ENCODE measurements at places on chromosomes 3 and 15.

- DNase-seq = peak; percentile 64
Observed at GRCh38 chr3:8457039-8457438, 44.6 kb upstream of the LMCD1 start.

DNA sequence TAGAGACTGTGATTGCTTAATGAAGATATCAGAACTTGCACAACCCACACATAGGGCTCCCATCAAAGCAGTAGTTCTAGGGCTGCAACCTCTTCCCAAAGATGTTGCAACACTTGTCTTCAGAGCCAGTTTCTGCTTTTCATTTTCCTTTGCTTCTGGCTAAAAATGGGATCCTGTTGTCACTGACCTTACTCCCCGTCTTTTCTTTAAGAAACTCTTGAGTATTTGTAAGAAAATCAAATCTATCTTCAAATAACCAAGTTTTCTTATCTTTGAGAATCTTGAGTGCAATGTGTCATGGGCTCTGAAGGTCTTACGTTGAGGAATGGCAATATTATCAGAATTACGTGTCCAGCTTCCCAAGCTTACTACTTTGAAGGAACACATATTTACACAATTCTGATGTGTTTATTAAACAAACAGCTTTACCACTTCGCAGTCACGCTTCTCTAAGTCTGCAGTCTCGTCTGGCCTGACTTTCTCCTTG lies 24.1 kb downstream of the CACNA1D start:
- peak; percentile 8 for DNase-seq

GRCh38 chr15:98953000-98953787 lies 54.4 kb downstream of the PGPEP1L start:
- no peak for DNase-seq

GRCh38 chr3:136728473-136728872 lies 23.7 kb downstream of the STAG1 start:
- DNase-seq = no peak

DNA sequence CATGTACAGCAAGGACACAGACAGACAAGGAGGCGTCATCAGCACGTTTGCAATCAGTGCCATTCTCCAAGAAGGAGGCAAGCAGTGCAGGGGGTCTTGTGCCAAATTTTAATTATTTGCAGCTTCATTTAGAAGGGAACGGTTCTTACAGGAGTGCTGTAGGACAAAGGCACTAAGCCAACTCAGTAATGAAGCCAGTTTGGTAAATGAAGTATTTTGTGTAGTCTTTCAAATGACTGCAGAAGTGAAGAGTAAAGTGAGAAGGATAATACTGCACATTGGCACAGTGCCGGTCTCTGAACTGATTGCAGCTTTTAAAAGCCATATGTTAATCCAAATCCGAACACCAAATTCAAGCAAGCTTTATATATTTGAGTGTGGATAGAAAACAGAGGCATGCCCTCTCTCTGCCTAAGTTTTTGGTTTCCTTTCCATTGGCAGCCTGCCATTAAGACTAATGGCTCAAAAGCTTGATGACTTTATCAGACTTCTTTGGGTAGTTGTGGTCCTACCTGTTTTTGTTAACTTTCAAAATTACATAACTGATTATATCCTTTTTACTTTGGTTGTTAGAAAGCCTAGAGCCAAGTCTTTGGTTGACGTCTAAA lies 101.3 kb downstream of the SENP2 start:
- DNase-seq = peak; percentile 29

- no peak for DNase-seq
Observed at GRCh38 chr3:195103623-195104022, 167.3 kb downstream of the XXYLT1 start.

DNA sequence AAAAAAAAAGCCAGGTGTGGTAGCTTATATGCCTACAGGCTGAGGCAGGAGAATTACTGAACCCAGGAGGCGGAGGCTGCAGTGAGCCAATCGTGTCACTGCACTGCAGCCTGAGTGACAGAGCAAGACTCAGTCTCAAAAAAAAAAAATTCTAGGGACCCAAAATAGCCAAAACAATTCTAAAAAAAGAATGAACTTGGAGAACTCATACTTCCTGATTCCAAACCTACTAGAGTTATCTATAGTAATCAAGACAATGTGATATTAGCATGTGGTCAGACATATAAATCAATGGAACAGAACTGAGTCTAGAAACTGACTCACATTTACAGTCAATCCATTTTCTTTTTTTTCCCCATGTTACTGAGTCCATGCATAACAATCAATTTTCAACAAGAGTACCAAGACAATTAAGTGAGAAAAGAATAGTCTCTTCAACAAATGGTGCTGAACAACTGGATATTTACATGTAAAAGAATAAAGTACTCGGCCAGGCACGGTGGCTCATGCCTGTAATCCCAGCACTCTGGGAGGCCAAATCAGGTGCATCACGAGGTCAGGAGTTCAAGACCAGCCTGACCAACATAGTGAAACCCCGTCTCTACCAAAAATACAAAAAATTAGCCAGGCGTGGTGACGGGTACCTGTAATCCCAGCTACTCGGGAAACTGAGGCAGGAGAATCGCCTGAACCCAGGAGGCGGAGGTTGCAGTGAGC lies 11.9 kb downstream of the PRKAR2A start:
- no peak for DNase-seq

DNA sequence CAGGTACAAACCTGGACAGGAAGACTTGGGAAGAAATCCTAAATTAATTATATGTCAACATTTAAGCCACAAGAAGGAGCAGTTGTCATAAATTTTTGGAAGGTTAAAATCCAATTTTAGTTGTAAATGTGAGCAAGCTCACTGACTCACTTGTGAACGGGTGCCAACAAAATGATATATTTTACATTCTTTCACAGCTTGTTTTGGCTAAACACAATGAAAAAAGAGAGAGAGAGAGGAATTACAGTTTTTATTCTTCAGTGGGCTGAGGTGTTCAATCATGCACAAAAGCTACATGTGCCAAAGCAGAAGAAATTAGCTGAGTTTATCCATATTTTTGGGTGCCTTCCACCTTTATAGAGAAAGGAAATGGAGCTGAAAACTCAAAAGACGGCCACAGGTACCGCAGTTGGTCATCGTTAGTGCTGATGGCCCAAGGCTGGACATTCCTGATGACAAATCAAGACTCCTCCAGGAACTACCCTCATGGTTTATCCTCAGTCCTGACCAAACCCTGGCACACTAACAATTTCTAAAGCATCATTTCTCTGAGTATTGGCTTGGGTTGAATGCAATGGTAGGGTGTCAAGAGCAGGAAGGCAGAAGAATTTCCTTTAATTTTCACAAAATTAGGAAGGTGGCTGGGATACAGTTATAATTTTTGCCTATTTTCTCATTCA lies 37.6 kb upstream of the WNT5A start:
- peak; percentile 69 for DNase-seq

DNA sequence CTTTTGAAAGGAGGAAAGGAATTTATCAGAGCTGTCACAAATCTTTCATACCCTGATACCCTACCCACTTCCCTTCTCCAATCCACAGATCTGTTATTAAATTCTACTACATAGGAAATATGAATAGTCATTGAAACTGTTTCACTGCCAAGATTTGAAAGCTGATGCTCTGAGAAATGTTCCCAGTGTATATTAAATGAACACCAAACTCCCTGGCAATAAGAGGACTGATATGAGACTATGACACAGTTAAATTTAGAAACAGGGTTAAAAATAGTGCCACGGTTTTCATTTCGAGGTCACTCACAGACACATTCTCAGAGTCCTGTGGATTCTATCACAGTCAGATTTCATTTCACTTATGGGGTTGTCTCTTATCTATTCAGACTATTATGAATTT lies 27.2 kb upstream of the GBE1 start:
- no peak for DNase-seq

GRCh38 chr3:44016818-44017217 lies 224.9 kb upstream of the TOPAZ1 start:
- no peak for DNase-seq

Measured in cardiac fibroblast (primary cell).